ENCODE measurements at places on chromosomes 3 and 15. TPM values are rescaled to one million over a fixed set of nuclear protein-coding genes. Genes with fewer than 3 reads are reported as not detected.
A peak's percentile ranks its signal among the peaks of the same experiment; 100 is the strongest.

Gene KNG1
- total RNA-seq, result not detected

Gene SI
- total RNA-seq, result not detected

Gene SLC9C1
- not detected for total RNA-seq

Gene FBXO40
- total RNA-seq, result not detected

Gene SLC2A2
- total RNA-seq, result not detected

Gene FAM3D
- not detected for total RNA-seq

Gene CDHR4
- 2.0 TPM for total RNA-seq

DNA sequence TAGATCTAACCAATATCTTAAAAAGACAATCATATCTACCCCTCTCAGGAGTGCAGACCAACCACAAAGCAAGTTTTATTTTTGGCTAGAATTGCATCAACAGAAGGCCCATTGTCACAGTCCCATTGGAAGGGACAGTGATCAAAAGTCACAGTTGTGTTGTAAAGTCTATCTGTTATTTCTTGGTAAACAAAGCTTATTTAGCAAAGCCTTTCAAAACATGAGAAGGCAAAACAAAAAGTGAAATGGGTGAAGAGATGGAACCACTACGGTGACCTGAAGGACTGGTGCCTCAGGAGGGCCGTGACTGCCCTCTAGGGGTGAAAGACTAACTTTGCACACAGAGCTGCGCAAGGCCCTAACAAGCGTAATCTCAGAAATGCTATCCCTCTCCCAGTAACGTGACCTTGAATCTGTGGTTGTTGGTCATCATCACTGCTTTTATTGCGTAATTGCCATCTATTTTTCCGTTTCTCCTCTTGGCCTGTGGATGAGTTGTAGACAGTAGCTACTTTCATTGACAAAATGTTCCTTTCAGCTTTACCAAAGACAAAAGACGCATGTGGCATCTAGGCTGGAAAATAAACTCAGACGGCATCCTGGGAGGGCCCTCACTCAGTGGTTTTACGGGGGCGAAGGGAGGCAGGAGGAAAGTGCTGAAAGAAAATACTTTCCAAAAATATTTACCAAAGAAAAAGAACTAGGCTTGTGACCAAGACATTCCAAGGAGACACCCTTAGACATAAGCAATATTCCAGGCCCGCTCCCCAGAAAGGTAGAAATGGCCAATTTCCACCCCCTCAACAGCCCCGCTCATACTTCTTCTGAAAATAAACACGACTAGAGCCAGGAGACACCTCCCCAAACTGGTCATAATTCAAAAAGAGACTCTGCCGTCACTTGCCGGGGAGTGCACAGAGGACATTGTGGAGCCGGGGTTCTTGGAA, 79.4 kb downstream of the FRMD4B start:
- peak; percentile 70 for DNase-seq

GRCh38 chr3:157931517-157931916, 174.7 kb downstream of the SHOX2 start:
- DNase-seq, result no peak

DNA sequence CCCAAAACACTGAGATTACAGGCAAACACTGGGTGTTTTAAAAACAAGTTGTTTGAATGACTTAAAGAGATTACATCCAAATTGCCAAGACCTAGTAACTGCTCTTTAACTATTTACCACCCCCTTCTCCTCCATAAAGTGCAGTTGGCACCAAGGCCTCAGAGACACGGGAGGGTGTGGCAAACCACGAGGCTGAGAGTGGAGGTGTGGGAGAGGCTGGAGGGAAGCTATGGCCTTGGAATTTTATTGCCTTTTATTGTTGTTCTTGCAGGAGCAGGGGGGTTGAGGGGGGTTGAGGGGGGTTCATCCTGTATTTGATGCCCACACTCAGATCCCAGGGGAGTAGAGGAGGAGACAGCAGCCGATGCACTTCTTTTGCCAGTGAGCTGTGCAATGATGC, 75.9 kb upstream of the CTDSPL start:
- no peak for DNase-seq

DNA sequence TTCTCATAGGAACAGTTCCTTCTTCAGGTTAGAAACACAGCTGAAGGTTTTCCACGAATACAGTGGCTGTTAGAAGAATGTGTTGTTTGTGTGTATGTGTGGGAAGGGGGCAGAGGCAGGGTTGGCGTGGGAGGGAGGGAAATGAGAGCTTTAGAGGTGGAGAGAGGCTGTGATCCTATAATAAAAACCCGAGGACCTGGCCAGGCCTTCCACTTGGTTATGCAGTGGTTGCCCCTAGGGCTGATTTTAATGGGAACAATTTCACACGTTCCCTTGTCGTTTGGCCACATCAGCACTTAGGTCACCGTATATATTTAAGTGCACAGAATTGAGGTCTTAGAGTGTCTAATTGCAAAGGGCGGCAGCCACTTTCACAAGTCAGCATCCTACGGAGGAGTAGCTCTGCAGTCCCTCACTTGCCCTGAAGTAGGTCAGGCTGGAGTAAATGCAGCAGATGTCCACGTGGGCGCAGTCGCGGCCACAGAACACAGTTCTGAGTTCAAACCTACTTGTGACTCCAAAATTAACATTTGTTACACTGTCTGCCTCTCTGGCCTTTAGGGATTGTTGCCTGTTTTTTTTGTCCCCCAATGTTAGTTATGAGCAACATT, 85.6 kb downstream of the PDCD6IP start:
- DNase-seq, result no peak

DNA sequence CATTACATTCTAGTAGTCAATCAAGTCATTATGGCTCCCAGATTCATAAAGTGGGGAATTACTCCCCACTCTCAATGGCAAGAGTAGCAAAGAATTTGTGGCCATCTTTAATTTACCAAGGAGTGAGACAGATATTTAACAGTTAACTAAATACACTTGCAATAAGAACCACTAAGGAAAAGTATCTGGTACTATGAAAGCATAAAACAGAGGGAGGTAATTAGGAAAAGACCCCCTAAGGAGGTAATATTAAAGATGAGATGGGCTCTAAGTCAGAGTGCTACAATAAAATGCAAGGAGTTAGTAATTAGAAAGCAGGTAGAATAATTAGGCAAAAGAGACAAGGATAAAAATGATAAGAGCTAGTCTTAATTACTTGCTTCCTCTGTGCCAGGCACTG, 301.9 kb downstream of the CHL1 start:
- no peak for DNase-seq

- DNase-seq, result no peak
Observed at GRCh38 chr3:4571690-4572334, 78.7 kb downstream of the ITPR1 start.

DNA sequence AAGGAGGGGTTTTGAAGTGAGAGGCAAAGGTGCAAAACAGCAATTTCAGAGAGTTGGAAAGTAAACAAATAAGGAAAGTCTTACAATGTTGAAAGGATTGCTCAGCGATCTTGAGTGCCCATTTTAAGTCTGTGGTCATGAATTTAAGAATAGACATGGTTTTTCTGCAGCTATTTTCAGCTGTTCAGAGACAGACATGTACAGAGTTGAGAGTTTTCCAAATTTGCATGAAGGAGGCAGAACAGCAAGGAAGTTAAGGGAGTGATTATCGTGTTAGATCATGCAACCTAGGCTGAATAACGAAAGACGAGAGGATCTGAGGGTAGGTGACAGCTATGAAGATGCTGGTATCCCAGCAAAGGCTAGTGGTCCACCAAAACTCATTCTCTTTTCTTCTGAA, 37.2 kb downstream of the DET1 start:
- no peak for DNase-seq

GRCh38 chr3:49723296-49723627, 489 bp downstream of the GMPPB start:
- peak; percentile 55 for DNase-seq

- no peak for DNase-seq
Observed at GRCh38 chr15:56036546-56037067, 43.2 kb upstream of the NEDD4 start.

GRCh38 chr3:112302881-112303763, 9.1 kb upstream of the SLC9C1 start:
- no peak for DNase-seq

- peak; percentile 89 for DNase-seq
Observed at GRCh38 chr3:30539206-30539605, 67.2 kb upstream of the TGFBR2 start.

DNA sequence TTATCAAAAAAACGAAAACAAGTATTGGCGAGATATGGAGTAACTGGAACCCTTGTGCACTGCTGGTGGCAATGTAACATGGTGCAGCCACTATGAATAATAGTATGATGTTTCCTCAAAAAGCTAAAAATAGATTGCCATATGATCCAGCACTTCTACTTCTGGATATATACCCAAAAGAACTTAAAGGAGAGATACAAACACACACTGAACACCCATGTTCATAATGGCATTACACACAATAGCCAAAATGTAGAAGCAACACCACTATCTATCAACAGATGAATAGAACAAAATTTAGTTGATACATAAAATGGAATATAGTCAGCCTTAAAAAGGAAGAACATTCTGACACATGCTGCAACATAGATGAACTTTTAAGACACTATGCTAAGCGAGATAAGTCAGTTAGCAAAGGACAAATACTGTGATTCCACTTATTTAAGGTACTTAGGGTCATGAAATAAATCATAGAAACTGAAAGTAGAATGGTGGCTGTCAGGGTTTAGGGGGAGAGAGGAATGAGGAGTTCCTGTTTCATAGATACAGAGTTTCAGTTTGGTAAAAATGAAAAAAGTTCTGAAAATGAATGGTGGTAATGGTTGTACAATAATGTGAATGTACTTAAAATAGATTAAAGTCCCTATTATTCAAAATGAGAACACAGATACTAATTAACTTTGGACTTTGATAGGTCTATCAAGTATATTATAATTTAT, 59.4 kb upstream of the IMPG2 start:
- DNase-seq, result no peak

DNA sequence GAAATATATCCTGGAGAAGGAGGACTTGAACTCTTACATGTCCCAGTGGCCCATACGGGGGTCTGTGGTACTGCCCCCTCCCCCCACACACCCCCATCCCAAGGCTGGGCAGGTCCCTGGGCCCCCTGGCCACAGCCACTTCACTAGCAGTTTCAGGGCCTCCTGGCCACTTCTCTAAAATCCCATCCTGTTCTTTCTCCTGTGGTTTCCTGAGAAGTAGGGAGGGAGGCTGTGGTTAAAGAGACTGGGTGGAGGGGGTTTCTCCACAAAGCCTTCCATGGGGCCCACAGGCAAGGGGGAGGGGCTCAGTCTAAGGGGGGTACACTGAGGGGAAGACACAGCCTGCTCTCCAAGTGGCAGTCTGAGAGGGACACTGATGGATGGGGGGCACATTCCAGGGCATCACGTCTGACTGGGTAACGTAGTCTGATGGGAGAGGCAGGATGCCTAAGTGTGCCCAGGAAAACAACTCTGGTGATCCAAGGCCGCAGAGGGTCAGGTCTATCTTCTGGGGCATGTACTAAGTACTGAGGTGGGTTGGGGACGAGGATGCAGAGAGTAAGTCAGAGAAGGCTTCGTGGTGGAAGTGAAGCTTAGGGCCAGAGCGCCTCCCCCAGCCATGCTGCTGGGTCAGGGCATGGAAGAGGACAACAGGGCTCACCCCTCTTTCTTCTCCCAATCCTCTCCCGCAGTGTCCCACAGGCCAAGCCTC, 48.0 kb upstream of the C15orf39 start:
- DNase-seq, result no peak

Measured in PC-9 (cell line).